ENCODE measurements at places on chromosomes 3 and 15. TPM values are rescaled to one million over a fixed set of nuclear protein-coding genes. Genes with fewer than 3 reads are reported as not detected.

- no peak for DNase-seq
These were observed 10.0 kb upstream of the SNTN start for GRCh38 chr3:63642488-63642887.

DNA sequence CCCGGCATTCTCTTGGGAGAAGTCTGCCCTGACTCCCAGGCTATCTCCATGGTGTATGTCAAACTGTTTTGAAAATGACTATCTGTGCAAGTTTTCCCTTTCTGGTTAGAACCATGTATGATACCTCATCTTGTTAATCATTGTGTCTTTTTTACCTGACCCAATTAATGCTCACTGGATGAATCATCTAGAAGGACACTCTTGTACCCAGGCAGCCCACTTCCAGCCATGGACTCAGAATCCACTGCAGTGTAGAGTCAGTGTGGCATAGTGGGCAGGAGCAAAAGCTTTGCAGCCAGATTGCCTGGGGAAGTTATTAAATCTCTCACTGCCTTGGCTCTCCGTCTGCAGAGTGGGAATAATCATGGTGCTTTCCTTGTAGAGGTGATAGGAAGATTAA is 1.2 kb downstream of the FAM3D start:
- no peak for DNase-seq

DNA sequence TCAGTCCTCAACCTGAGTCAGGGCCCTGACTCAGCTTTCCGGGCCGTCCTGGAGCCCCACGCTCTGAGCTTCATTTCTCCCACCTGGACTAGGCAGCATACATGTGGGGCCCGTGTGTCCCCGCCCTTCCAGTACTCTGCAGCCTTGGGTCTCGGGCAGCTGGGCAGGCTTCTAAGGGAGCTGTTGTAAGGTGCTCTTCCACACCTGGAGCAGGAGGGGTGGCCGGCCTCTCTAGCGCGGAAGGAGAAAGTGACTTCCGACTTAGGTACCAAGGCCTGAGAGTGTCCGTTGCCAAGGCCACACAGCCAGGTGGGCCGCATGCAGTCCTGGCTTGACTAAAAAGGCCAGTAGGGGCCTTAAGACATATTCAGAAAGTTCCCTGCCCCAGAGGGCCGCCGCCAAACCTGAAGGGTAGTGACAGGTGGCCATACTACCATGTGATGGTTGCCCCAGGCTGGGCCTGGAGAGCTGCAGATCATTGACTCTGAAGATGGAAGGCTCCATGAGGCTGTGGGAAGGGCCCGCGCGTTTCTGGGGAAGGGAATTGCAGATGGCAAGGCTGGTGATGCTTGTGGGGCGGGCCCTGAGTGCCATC is 9.4 kb upstream of the SEMA3B start:
- no peak for DNase-seq

GRCh38 chr3:160369784-160370183 is 29.2 kb downstream of the IFT80 start:
- DNase-seq = no peak

DNA sequence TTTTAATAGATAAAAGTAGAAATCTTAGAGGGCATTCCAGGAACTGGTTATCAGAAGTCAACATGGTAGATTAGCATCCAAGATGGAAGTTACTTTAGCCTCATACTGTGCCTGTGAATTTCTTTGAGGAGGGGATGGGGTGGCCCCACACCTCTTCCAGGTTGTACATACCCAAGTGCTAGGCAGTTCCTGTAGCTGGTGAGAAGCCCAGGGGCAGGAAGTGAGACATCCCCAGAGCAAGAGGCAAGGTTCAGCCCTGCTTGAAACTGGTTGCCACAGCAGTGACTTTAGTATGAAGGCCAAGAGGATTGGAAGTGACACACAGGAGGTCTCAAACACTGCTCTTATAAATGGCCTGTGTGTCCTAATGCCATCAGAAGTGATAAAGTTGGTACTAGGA is 11.9 kb downstream of the GTPBP8 start:
- DNase-seq = no peak

The MOBP gene
- polyA plus RNA-seq = 0.24 TPM

- no peak for DNase-seq
These were observed 15.5 kb downstream of the MRPS25 start for GRCh38 chr3:15049584-15049983.

Data from right lung (tissue), 10 donors.